NCI-H1436 (cell line): ENCODE measurements at places on chromosomes 16 and 17.

DNA sequence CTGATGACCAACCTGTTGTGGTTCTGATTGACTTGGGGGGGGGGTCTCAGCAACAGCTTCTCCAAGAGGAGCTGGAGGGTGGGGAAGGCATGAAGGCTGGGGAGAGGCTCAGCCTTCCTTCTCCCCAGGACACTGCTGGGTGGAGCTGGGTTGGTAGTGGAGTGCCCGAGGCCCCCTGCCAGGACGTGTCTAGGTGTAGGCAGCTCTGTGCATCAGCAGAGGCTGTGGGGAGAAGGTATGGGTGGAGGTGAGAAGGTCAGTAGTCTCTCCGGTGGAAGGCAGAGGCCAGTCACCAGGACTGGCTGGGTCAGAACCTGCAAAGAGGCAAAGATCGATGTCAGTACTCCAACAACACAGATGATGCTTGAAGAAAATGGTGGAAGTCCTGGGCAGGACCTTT lies 3.9 kb downstream of the CHAD start:
- no peak for DNase-seq

- DNase-seq, result no peak
Measured at GRCh38 chr17:8835106-8835505, 32.4 kb downstream of the PIK3R6 start.

GRCh38 chr17:14791221-14791620 lies 473.9 kb downstream of the PMP22 start:
- no peak for DNase-seq

- peak; percentile 34 for DNase-seq
Measured at GRCh38 chr17:61352781-61353491, 46.7 kb upstream of the TBX2 start.

- DNase-seq, result no peak
Measured at GRCh38 chr17:42135664-42136653, 13.4 kb downstream of the HSPB9 start.

DNA sequence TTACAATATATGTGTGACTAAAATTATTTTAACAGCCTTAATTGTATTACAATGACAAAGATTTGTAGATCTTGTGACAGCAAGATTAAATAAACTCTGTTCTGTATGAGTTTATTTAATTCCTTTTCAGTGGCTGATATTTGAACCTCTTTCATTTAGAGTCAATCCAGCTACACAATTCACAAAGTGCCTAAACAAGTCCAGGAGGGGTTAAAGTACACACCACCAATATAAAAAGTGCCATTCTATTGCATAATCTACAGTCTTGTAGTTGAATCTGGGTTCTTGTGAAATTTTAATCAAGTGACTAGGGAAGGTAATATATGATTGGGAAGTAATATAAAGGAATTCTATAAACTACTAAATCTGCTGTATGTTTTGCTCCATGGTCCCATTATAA lies 3.9 kb upstream of the NFAT5 start:
- no peak for DNase-seq

GRCh38 chr16:75497558-75497957 lies 2.3 kb upstream of the CHST6 start:
- DNase-seq, result no peak

DNA sequence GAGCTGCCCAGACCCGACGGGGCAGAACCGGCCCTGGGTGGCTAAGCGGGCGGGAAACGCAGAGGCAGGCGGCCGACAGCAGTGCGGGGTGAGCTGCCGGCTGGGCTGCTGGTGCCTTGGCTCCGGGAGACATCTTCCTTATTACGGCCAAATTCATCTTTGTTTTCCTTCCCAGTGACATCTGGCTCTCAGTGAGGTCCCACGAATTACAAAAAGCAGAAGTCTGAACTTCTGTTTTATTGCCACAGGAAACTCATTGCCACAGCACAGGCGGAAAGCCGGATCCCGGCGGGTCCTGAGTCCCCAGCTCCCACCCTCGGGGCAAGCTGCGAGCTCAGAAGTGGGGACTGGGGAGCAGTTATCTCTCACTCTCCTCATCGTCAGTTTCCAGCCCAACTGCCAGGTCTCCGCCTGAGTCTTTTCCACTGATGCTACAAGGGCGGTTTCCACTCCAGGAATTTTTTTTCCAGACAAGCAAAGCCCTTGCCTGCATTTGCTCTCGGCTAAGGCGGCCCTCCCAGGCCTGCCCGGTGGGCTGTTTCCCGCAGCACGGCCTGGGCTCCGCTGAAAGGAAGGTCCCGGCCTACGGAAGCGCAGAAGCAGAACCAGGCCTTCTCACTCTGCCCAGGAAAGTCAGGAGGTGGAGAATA lies 40.3 kb downstream of the CBFA2T3 start:
- no peak for DNase-seq

DNA sequence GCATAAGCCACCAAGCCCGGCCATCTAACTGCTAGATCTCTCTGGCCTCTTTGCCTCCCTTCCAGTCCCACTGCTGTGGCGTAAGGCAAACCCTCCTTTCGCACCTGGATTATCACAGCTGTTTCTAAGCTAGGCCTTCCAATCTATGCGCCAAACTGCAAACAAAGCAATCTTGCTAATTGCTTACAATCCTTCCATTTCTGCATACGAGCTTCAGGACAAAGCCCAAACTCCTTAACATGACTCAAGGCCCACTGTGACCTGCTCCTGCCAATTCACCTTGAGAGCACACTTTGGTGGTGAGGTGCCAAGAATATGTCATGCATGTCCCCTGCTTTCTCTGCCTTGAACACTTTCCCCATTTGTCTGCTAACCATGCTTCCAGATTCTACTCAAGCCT lies 6.0 kb upstream of the ARL5C start:
- no peak for DNase-seq

GRCh38 chr16:30982548-30983288 lies 2.3 kb upstream of the HSD3B7 start:
- DNase-seq, result no peak

DNA sequence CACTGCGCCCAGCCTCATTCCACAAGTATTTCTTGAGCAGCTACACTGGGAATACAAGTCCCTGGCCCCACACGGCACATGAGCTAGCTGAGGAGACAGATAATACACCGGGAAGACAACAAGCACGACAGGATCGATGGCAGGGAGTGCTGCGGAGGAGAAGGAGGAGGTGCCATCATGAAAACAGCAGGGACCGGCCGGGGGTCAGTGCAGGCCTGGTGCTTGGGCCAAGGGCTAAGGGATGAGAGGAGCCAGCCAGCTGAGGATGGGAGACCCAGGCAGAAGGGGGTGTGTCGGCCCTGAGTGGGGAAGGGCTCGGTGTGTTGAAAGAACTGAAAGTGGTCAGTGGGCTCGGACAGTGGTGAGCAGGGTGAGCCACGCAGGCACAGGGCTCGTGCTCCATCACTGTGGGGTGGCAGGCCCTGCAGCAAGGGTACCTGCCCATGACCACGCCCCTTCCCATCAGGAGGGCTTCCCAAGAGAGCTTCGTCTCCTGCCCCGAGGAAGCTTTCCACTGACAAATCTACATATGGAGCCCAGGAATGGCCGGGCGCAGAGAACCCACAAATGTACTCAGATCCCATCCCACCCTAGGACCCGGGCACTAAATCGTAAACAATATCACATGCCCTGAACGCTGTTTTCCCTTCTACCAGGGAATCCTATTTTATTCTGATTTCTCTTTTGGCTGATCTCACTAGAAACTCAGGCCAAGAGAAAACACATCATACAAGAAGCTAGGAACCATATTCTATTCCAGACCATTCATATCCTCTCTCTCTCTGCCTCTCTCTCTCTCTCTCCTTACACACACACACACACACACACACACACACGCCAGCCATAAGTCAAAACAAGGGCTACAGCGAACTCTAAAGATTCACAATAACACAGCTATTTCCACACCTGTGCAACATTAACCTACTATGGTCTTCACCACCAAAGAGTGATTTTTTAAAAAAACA lies 50.7 kb upstream of the TNRC6C start:
- DNase-seq, result no peak

- peak; percentile 89 for DNase-seq
Measured at GRCh38 chr17:17387017-17387497, 83.9 kb downstream of the NT5M start.

DNA sequence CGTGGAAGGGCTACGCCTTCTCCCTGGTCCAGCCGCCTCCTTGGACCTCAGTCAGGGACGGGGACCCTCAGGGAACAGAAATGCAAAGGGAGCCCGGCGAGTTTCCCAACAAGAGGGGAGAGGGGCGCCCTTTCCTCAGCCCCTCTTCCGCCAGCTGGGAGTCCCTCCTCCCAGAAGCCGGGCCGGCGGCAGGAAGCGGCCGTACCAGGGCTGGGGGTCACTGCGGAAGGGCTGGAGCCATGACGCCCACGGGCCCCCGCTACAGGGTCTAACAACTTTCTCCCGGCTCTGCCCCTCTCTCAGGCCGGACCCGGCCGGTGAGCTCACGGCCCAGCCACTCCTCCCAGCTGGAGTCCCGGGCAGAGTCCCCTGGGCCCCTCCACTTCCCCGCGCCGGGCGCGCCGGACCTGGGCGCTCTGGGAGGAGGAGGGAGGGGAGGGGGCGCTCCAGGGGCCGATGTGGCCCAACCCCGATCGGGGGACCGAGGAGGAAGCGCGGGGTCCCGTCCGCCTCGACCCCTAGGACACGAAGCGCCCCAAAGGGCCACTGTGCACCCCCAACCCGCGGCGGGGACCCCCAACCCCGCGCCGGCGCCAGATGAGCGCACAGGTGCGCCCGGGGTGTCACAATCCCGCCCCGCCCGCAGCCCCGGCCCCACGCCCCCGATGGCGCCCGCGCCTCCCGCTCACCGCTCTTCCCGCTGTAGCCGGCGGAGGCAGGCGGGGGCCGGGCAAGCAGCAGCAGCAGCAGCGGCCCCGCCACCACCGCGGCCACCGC lies 578 bp downstream of the PGAP6 start:
- no peak for DNase-seq

DNA sequence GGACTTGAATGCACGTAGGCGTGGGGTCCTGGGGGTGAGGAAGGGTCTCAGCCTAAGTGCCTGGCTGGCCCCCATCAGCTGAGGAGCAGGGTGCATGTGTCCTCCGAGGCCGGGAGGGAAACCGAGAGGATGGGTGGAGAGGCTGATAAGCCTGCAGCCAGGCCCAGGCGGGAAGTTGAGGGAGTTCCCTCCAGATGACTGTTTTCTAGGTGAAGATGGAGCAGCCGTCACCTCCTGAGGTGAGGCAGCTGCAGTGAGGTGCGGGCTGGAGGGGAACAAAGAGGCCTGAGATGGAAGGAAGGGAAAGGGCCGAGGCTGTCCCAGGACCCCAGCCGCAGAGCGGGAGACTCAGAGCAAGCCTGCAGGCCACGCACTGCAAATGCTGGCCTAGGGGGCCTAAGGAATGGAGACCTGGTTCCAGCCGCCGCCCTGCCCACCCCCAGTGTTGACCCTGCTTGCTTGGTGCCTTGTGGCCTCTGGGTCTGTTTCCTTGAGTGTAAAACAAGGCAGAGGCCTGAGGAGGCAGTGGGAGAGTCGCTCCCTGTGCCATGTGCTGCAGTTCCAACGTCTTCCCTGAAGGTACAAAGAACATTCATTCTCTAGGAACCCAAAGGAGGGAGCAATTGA lies 3.0 kb downstream of the PECAM1 start:
- no peak for DNase-seq

- DNase-seq, result no peak
Measured at GRCh38 chr17:8436844-8437171, 1.1 kb downstream of the NDEL1 start.

DNA sequence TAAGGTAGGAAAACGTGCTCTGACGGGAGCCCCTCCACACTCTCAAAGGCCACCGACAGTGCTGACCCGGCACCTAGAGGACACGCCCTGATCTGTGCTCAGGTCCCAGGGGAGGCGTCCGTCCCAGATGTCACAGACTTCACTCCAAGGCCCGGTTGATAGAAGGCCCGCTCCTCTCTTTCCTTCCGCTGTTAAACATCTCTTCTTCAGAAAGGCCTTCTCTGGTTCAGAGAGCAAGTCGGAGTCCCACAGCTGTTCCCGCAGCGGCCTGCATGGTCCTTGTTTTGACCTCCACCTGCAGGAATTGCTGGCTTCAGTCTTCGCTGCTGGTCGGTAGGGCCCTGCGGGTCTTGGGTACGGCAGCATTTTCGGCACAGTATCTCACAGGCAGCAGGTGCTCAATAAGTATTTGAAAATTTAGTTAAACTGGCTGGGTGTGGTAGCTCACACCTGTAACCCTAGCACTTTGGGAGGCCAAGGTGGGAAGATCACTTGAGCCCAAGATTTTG lies 88.5 kb downstream of the MRC2 start:
- no peak for DNase-seq

GRCh38 chr16:66954097-66954659 lies 6.9 kb upstream of the CES3 start:
- DNase-seq, result peak; percentile 42

GRCh38 chr16:10387188-10387617 lies 1.3 kb downstream of the ATF7IP2 start:
- no peak for DNase-seq

- DNase-seq, result no peak
Measured at GRCh38 chr17:80017226-80018010, 18.3 kb downstream of the TBC1D16 start.

DNA sequence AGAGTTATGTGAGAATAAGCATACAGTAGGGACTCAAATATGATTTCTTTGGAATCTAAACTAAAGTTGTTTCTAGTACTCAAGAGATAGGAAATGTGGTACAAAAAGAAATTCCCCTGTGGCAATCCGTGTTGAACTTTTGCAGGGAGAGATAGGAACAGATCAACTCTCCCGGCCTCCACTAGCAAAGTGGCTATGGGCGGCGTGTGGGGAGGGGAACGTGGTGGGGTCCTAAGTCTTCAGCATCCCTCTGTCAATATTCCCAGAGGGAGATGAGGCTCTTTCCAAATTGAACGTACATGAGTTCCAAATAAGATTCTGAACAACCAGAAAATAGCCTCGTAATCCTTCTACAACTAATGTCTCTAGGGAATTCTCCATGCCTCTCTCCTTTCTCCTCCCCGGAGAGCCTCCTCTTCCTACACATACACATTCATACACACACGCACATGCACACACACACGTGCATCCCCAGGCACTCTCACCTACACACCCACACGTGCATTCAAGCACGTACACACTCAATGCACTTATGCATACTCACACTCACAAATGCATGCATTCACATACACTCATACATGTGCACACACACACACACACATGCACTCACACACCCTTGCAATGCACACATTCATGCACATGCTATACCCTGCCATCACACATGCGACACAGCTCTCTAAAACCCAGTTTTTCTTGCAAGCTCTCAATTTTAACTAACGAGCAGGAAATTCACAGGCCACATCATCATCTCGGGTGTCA lies 244.8 kb downstream of the MAF start:
- DNase-seq, result no peak

DNA sequence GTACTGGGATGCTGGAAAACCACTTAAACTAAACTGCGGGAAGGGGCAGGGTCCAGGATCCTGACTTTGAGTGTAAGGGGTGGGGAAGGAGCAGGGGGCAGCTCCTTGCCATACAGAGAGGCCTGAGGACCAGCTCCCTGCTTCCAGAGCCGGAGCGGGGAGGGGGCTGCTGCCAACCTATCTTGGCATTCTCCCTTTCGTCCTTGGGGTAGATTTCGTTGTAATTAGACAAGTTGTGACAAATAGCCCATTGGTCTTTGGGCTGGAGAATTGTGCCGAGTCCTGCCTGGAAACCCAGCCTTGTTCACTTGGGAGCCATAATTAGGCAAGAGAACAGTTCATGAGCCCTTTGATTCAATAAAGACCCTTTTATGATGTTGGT lies 175.5 kb downstream of the RAB11FIP4 start:
- DNase-seq, result no peak
